ENCODE measurements at places on chromosomes 2 and 18.
A peak's percentile ranks its signal among the peaks of the same experiment; 100 is the strongest.

- H3K4me1 ChIP-seq, result peaks cover 22% of the 10 kb centered on the region
- H3K4me3 ChIP-seq, result no peak overlapping the region
- no peaks in the 10 kb centered on the region for H3K36me3 ChIP-seq
- no peak overlapping the region for H3K27ac ChIP-seq
- H3K27me3 ChIP-seq, result no peaks in the 10 kb centered on the region
Measured at GRCh38 chr18:3840766-3841165, 390.8 kb downstream of the TGIF1 start.

DNA sequence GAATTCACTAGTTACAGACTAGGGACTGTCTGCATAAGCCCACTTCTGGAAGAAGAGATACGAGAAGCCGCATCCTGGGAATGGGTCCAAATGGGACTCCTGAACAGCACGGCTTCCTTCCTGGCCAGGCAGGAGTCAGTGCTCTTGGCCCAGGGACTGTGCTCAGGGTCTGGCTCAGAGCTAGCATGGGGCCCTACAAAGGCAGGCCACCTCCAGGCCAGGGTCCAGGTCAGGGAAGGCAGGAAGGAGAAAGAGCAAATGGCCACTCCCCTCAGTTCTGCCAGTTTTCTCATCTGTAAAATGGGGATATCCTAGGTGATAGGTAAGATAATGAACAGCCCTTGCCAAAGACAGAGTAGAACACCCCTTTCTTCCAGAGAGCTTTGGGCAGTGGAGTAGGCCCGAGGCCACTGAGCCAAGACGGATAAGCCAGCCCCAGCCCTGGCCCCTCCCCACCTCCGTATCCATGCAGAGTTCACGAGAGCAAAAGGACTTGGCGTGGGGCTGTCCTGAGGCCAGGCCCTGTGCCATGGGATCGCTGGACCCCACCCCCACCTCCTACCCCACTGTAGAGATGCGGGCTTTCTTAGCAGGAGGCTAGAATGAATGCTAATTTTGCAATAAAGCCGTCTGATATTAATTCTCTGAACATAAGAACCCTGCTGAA, 190.1 kb downstream of the MGAT5 start:
- no peak for DNase-seq
- H3K4me3 ChIP-seq, result no peak overlapping the region
- peaks cover 3% of the 10 kb centered on the region for H3K4me1 ChIP-seq
- H3K27ac ChIP-seq, result no peak overlapping the region

GRCh38 chr2:128422571-128422970, 103.9 kb upstream of the HS6ST1 start:
- peaks cover 2% of the 10 kb centered on the region for H3K4me1 ChIP-seq
- no peaks in the 10 kb centered on the region for H3K27me3 ChIP-seq
- no peak overlapping the region for H3K27ac ChIP-seq
- peaks cover 8% of the 10 kb centered on the region for H3K36me3 ChIP-seq
- DNase-seq, result no peak
- no peak overlapping the region for H3K4me3 ChIP-seq

- peaks cover 60% of the 10 kb centered on the region for H3K36me3 ChIP-seq
- H3K27me3 ChIP-seq, result no peaks in the 10 kb centered on the region
- peak overlapping the region; percentile 45 for H3K27ac ChIP-seq
- H3K4me1 ChIP-seq, result peaks cover 2% of the 10 kb centered on the region
Measured at GRCh38 chr18:51082571-51083267, 52.7 kb downstream of the SMAD4 start.

DNA sequence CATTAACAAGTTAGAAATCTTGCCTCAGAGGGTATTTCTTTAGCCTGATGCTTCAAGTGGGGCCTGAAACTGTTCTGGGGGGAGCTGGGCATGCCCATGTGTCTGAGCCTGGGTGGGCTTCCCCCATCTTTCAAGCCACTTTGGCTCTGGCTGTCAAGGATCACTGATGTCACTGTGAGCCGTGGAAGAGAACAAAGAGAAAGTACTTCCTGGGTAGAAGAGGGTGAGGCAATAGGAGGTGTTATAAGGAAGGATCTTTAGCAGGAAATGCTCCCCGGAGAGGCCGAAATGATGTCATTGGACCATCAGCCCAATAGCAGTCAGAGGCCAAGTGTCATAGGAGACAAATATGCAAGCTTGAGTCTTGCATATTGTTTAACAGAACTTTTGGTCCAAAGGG, 228.4 kb upstream of the MEX3C start:
- H3K27ac ChIP-seq, result no peak overlapping the region
- no peaks in the 10 kb centered on the region for H3K27me3 ChIP-seq
- H3K4me1 ChIP-seq, result peaks cover 17% of the 10 kb centered on the region
- DNase-seq, result no peak
- no peaks in the 10 kb centered on the region for H3K36me3 ChIP-seq

DNA sequence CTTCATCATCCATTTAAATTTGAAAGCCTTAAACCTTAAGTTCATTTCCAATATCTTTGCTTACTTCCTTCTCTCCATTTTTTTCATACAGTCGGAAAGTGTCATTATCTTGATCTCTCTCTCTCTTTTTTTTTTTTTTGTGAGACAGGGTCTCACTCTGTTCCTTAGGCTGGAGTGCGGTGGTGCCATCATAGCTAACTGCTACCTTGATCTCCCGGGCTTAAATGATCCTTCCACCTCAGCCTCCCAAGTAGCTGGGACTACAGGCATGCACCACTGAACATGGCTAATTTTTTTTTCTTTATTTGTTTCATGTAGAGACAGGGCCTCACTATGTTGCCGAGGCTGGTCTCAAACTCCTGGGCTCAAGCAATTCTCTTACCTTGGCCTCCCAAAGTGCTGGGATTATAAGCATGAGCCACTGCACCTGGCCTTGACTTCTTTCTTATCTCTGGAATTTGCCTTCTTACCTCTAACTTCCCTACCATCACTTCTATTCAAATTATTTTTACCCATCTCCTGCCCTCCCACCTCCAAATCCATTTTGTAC, 222.2 kb downstream of the MYCN start:
- H3K27ac ChIP-seq, result no peak overlapping the region
- H3K4me3 ChIP-seq, result no peak overlapping the region
- peaks cover 2% of the 10 kb centered on the region for H3K4me1 ChIP-seq
- no peak for DNase-seq
- H3K36me3 ChIP-seq, result no peaks in the 10 kb centered on the region

- no peaks in the 10 kb centered on the region for H3K4me1 ChIP-seq
- DNase-seq, result no peak
- no peaks in the 10 kb centered on the region for H3K27me3 ChIP-seq
Measured at GRCh38 chr2:7765236-7765635, 848.0 kb downstream of the RNF144A start.

- no peaks in the 10 kb centered on the region for H3K27me3 ChIP-seq
- DNase-seq, result no peak
- H3K36me3 ChIP-seq, result no peaks in the 10 kb centered on the region
- H3K4me3 ChIP-seq, result no peak overlapping the region
- peaks cover 20% of the 10 kb centered on the region for H3K4me1 ChIP-seq
Measured at GRCh38 chr18:42475157-42475556, 520.1 kb downstream of the PIK3C3 start.

DNA sequence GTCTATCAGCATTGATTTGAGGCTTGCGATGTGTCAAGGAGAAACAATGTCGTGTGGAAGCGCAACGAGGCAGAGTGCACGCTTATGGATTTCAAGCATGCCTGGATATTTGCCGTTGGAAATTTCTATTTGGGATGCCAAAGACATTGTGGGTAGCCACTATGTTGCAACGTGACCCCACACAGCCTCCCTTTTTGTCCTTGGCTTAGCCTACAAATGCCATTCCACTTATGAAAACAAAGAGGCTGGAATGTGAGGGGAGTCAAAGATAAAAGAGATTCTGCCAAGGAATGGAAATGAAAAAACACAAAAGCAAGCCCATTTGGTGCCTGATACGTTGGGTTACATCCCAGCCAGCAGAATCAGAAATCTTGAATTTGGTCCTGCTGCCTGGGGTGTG, 721.2 kb downstream of the GALR1 start:
- H3K27me3 ChIP-seq, result peaks cover 18% of the 10 kb centered on the region
- no peaks in the 10 kb centered on the region for H3K36me3 ChIP-seq
- no peak for DNase-seq
- H3K4me1 ChIP-seq, result no peaks in the 10 kb centered on the region
- no peak overlapping the region for H3K4me3 ChIP-seq

DNA sequence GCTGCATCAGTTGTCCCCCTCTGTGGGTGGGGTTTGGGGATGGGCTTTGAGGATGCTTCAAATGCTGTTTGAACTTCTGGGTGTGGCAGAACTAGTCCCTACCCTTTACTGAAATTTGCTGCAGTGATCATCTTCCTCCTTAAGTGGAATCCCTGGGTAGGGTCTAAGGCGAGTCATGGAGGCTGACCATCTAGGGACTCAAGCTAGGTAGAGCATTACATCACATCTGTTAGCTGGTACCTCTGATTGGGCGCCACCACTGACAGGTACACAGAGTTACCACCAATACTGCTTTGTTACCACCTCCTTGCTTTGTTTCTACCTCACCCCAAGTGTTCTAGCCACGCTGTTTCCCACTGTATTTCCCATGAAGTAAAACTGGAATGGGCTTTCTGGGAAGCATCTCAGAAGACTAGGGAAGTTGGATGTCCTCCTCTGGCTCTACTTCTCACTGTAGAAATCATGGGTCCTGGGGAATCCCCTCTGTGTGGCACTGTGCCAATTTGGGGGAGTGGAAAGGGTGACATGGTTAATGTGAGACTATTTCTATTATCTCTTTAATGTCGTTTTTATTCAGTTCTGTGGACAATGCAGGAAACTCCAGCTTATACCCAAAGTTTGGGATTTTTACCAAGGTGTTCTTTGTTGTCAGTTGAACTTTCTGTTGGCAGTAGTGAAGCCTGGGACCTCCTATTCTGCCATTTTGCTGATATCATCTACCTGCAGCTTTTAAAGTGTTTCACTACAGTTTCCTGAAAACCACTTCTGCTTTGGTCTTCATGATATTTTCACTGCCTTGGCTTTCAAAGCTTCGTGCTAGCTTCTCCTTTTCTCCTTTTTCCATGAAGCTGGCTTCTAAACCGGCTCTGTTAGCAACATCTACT, 14.5 kb upstream of the SULT1C4 start:
- H3K4me3 ChIP-seq, result no peak overlapping the region
- H3K27me3 ChIP-seq, result no peaks in the 10 kb centered on the region

DNA sequence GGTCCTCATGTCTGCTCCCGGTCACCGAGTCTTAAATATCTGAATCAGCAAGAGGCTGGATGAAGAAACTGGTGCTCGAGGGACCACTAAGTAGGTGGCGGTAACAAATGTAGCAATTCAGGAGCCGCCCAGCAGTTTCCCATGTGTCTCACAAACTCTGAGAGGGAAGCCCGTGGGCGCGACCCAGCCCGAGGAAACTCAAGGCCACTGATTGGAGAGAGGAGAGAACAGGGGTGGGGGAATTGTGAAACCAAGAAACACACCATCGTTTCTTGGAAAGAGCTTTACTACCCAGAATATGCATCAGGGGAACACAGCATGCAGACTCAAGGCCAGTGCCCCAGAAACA, 10.8 kb downstream of the MLPH start:
- H3K36me3 ChIP-seq, result peaks cover 14% of the 10 kb centered on the region
- no peak overlapping the region for H3K27ac ChIP-seq
- H3K4me1 ChIP-seq, result no peaks in the 10 kb centered on the region

GRCh38 chr2:74253971-74254310, 55.5 kb downstream of the MTHFD2 start:
- no peaks in the 10 kb centered on the region for H3K27me3 ChIP-seq
- H3K4me3 ChIP-seq, result no peak overlapping the region
- H3K27ac ChIP-seq, result no peak overlapping the region
- no peak for DNase-seq
- no peaks in the 10 kb centered on the region for H3K36me3 ChIP-seq

- DNase-seq, result no peak
- H3K27ac ChIP-seq, result no peak overlapping the region
- peaks cover 8% of the 10 kb centered on the region for H3K4me1 ChIP-seq
- no peaks in the 10 kb centered on the region for H3K27me3 ChIP-seq
Measured at GRCh38 chr2:12964904-12965539, 248.3 kb downstream of the TRIB2 start.

GRCh38 chr18:15198116-15198389, 450.1 kb downstream of the ANKRD30B start:
- DNase-seq, result no peak
- H3K4me3 ChIP-seq, result no peak overlapping the region
- no peaks in the 10 kb centered on the region for H3K27me3 ChIP-seq
- no peaks in the 10 kb centered on the region for H3K36me3 ChIP-seq
- H3K27ac ChIP-seq, result no peak overlapping the region
- H3K4me1 ChIP-seq, result no peaks in the 10 kb centered on the region

DNA sequence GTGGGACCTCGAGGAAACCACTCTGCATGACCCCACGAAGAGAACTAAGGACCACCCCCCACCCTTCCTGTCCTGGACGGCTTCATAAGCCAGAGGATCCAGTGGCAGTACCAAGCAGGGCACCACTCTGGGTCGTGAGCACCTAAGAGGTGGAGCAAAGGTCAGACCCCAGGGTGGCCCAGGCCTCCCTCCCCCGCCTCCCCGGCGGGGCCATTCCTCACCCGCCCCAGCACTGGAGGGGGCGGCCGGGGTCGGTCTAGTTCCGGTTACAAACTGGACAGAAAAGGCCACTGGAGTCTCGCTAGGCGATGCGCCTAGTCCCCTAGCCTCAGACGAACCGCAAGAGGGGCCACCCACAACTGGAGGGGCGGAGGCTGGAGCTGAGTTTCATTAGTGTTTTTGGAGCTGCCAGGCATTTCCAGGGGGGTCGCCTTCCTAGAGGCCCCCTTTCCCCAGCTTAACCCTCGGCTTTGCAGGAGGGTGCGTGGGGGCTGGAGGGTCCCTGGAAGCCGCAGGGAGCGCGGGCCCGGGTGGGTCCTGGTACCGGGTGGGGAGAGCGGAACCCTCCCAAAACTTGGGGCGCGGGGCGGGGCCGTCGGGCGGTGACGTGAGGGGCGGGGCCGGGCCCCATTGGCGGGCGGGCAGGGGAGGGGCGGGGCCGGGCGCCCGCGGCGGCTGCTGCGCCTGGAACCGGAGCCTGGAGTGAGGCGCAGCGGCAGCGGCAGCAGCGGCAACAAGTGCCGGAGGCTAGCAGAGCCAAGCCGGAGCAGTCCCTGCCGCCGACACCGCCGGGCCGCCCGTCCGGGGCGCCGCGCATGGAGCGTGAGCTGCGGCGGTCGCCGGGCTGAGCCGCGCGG, at the start of gene B3GNT2:
B3GNT2 (plus strand) TSS at position 695 of the 857 bp plus-strand sequence. CDS start 26,106 bp downstream, outside the sequence.
- peak within 1 kb of the TSS; percentile 89 for H3K27ac ChIP-seq
- peak within 1 kb of the TSS; percentile 86 for H3K4me3 ChIP-seq
- peak; percentile 68 for DNase-seq
- no peaks in the 10 kb centered on the region for H3K36me3 ChIP-seq
- peaks cover 28% of the 10 kb centered on the region for H3K4me1 ChIP-seq

- no peaks in the 10 kb centered on the region for H3K4me1 ChIP-seq
- H3K27ac ChIP-seq, result no peak overlapping the region
- no peak overlapping the region for H3K4me3 ChIP-seq
Measured at GRCh38 chr2:42888321-42889245, 96.2 kb upstream of the HAAO start.

- no peaks in the 10 kb centered on the region for H3K27me3 ChIP-seq
- no peaks in the 10 kb centered on the region for H3K36me3 ChIP-seq
- no peak overlapping the region for H3K4me3 ChIP-seq
Measured at GRCh38 chr2:170533156-170533555, 182.0 kb upstream of the SP5 start.

All from mesothelial cell of epicardium (in vitro differentiated cells).